ENCODE measurements at places on chromosomes 13 and 19. TPM values are rescaled to one million over a fixed set of nuclear protein-coding genes. Genes with fewer than 3 reads are reported as not detected.

- no peak for DNase-seq
Observed at GRCh38 chr13:111539791-111540446, 219.5 kb downstream of the TEX29 start.

Gene DAND5
- total RNA-seq = not detected

Gene ETV2
- total RNA-seq = 0.64 TPM

DNA sequence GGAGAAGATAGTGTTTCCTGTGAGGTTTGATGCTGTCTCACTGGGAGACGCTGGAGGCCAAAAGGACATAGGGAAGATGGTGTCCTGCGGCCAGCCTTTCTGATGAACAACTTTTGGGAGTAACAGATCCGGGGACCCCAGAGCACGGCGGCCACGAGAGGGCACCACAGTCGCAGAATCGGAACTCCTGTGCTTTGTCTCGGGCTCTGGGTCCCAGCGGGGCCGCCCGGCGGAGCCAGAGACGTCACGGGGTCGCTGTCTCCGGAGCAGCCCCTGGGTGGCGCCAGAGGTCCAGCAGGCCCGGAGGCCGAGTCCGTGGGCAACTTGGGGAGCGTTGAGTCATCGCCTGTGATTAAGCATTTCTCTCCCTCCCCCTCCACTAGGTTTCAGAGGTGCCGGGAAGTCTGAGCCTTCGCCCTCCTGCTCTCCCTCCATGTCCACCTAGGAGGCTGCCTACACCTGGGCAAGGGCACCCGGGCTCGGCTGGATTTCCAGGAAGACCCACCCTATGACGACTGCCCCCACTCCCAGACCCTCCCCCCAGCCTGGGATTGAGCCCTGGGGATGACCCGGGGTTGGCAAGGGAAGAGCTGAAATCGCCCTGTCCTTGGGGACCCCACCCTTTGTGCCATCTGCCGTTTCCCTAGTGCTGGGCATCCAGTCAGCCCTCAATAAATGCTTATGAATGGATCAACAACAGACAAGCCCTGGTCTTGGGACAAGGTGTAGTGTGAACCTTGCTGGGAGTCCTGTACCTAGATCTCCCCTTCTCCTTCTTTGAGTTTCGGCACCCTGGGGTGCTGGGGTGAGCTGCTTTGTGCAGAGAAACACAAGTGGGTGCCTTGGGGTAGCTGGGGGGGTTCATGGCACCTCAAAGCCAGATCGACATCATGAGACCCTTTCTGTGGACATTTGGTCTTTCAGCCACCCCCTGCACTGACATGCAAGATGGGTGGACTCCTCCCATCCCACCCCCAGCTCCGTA, 3.4 kb downstream of the NANOS3 start:
- peak; percentile 95 for DNase-seq

DNA sequence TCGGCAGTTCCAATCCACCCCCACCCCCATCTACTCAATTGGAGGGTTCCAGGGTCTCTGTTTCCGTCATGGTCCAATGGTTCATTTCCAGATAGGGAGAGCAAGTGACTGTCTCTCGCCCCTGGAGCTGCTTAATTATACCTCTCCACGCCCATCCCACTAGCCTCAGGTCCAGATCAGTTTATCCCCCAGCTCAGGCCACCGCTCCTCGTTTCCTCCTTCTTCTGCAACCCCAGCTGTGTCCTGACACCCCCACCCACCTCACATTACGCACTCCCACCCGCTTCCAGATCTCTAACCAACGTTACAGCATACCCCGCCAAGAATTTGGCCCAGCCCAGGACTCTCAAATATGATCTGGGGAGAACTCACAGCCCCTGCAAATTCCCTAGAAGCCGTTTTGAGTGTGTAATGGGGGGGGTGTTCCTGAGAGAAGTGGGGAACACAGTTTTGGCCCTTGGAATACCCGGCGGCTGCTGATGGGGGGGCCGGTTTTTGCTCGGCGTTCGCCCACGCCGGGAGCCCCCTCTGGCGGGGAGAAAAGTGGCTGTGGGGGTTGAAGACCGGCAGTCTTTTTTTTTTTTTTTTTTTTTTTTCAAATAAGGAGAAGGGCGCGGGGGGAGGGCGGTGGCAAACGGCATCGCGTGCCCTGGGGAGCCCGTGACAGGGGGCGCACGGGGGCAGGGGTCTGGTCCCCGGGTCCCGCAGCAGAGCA, 1.7 kb upstream of the PDE4A start:
- no peak for DNase-seq

Gene ZNF835
- not detected for total RNA-seq

DNA sequence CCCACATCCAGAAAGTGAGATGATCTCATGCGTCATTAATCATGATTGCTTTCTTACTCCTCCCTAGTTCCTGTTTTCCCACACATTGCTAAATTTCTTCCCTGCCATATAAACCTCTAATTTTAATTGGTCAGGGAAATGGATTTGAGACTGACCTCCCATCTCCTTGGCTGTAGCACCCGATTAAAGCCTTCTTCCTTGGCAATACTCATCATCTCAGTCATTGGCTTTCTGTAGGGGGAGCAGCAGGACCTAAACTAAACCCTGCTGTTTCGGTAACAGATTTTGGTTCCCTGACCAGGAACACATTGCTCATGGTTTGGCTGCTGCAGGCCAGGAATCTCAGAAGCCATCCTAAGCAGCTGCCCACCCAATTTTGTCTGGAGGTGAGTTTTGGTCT, 61.7 kb downstream of the SPRYD7 start:
- DNase-seq = no peak

- DNase-seq = peak; percentile 59
Observed at GRCh38 chr19:6125571-6125989, 9.9 kb upstream of the ACSBG2 start.

DNA sequence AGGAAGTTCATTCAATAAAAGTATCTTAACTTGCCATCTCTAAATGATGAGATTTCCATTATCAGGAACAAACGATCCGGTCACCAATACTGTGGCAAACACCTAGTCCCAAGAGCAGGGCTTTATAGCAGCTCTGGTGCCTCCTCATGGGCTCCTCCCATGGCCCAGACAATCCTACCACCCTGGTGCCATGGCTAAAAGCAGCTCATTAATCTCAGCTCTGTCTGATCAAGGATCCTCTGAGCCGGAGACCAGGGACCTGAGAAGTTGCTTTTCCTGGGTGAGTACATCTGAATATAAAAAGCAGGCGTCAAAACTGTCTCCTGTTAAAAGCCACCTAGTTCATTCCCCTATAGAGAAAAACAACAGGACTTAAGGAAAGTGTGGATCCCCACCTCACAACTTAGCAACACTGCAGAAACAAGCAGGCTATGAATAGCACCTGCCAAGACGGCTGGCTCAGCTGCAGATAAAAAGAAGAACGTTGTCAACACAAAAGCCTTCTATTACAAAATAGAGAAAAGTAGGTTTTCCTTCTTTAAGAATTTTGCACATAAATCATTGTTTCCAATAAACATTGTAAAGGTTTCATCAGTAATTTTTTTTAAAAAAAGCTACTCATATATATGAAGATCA, 30.3 kb downstream of the TSHZ3 start:
- DNase-seq = no peak

DNA sequence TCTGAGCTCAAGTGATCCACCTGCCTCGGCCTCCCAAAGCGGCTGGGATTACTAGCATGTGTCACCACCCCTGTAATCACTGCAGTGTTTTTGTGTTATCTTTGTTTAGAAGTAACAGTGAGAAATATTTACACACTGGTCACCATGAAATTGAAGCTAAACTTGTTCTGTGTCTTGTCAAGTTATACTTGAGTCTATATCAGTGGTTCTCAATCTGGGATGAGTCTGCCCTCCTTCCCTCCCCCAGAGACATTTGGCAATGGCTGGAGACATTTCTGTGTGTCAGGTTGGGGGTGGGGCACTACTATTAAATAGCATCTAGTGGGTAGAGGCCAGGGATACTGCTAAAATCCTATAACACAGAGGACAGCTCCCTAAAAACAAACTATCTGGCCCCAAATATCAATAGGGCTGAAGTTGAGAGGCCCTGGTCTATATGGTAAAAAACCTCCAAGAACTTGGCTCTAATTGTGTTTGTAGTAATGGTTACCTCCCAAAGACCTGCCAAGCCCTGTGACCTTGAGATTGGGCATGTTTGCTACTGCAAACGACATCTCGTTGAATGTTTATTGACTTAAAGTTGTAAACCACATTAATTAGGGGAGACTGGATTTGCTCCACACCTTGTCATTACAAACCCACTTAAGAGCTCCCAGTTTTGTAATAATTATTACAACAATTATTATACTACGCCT, 6.9 kb downstream of the CTU1 start:
- DNase-seq = no peak

DNA sequence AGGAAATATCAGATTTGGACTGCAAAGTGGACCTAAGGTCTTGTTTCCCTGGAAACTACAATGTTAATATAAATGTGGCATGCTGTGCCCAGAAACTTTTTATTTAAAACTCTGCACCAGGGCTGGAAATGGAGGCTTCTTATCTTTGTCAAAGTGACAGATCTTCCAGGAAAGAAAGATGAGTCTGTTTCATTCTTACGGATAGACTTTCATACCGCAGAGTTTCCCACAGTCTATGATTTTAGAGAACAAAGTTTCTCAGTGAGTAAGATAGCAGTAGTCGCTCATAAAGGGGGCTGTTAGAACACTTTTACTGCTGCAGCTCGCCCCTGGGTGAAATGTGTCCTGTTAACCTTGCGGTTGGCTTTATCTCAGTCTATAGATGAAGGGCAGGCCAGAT, 6.7 kb downstream of the CLEC11A start:
- DNase-seq = no peak

Gene ZNF780A
- 14.7 TPM for total RNA-seq

DNA sequence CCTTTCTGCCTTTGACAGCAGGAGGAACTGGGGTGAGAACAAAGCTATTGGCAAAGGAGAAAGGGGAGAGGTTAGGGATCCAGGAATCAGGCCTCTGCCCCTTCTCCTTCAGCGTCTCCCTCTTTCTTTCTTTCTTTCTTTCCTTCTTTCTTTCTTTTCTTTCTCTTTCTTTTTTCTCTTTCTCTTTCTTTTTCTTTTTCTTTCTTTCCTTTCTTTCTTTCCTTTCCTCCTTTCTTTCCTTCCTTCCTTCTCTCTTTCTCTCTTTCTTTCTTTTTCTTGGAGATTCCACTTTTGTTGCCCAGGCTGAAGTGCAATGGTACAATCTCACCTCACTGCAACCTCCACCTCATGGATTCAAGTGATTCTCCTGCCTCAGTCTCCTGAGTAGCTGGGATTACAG, 75.6 kb downstream of the TRPM4 start:
- no peak for DNase-seq

GRCh38 chr19:45691516-45692186, at the start of gene SNRPD2:
Gene SNRPD2, minus strand, starts transcription at chr19:45691953. Its CDS starts 65 bp downstream, at chr19:45691888.
- peak; percentile 98 for DNase-seq

DNA sequence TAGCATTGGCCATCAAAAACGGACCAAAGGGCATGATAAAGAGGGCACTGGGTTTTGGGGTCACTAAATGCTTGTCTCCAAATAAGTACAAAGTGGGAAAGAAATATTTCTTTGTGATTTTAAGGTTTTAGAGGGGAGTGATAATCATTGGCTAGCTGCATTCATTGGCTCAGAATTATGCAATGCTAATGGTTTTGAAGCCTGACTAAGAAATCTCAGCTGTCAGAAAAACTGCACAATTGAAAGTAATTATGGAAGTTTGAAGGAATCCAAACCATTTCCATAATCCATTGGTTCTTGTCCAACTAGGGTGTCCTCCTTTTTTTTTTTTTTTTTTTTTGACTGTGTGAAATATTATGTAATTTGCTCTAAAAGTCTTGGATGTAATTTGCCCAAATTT, 88.2 kb upstream of the ARGLU1 start:
- DNase-seq = no peak

GRCh38 chr13:40438999-40439797, 227.2 kb downstream of the FOXO1 start:
- DNase-seq = no peak

DNA sequence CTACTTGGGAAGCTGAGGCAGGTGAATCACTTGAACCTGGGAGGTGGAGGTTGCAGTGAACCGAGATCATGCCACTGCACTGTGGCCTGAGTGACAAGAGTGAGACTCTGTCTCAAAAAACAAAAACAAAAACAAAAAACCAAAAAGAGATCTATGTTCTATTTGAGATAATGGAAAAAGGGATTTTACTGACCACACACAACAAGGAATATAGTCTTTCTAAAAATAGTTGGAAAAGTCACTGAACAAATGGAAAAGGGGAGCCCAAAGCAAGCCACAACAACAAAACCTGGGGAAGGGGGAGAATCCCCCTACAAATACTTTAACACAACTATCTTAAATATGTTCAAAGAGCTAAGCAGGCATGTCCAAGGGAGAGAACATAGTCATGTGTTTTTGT, 37.3 kb downstream of the ZNF558 start:
- no peak for DNase-seq

Gene TNFSF9
- total RNA-seq = 94.6 TPM

GRCh38 chr13:113635048-113635420, 23.0 kb downstream of the ATP4B start:
- no peak for DNase-seq

Gene TBXA2R
- total RNA-seq = not detected

DNA sequence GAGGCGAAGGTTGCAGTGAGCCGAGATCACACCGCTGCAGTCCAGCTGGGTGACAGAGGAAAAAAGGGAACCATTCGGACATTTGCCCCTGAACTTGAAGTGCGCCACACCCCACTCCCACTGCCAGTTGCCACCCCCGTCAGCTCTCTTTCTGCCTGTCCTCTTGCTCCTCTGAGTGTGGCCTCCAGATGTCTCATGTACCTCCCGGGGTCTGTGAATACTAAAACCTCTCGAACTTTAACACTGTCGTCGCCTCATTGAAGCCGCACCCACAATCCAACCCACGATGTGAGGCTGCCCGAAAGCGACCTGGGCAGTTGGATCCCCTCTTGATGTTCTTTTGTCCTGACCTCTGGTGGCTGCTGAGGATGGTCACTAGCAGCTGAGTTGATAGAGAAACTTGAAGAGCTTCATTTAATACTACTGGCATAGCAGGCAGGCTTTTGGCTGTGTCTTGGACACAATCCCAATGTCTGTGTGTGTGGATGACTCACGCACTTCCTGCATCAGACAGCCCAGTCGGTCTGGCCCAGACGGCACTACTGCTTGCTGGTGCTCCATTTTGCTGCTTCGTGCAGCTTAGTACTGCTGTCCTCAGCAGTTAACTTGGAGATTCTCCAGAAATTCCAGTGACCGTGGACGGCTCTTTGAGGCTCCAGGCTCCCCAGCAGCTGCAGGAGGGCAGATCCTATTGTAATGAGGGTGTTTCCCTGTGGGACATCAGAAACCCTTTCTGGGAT, 4.2 kb downstream of the FPR3 start:
- peak; percentile 28 for DNase-seq

DNA sequence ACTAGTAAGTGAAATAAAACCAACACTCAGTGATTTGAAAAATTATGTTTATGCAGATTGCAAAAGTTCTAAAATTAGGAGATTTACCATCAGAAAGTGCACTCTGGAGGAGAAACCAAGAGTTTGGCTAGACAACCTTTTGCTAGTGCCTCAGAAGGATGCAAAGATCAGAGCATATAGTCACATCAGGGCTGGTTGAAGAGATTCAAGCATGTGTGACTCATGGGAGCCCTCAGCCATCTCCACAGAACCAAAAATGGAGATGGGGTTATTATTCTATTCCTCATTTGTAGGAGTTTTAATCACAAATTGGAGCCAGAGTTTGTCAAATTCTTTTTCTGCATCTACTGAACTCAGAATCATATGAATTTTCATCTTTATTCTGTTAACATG, 32.9 kb upstream of the OXGR1 start:
- no peak for DNase-seq

- DNase-seq = no peak
Observed at GRCh38 chr19:14383661-14384555, 2.7 kb downstream of the ADGRE5 start.

GRCh38 chr19:49272204-49272603, 52.8 kb downstream of the SLC6A16 start:
- DNase-seq = no peak
